ENCODE measurements at places on chromosomes 7 and 10.
A peak's percentile ranks its signal among the peaks of the same experiment; 100 is the strongest.

DNA sequence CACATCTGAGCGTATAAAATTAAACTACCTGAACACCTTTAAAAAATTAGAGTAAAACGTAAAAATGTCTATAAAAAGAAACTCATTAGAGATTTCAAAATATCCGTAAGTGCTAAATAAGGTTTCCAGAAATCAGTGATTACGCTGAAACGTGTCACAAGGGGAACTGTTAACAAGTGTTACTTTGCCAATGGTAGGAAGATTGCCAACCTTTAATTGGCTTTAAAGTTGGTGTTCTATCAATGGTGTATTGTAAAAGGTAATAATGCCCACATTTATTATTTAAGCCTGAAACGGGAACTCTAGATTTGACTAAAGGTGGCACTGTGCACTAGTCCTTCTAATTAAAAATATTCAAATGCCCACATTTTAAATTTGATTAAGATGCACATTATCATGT, 37.8 kb upstream of the HIBADH start:
- no peaks in the 10 kb centered on the region for H3K27me3 ChIP-seq
- H3K36me3 ChIP-seq = no peaks in the 10 kb centered on the region
- H3K4me1 ChIP-seq = peaks cover 13% of the 10 kb centered on the region
- DNase-seq = no peak
- H3K4me3 ChIP-seq = no peak overlapping the region

GRCh38 chr7:38975944-38976392, 1.7 kb upstream of the POU6F2 start:
- no peaks in the 10 kb centered on the region for H3K36me3 ChIP-seq
- H3K4me3 ChIP-seq = no peak overlapping the region
- H3K27ac ChIP-seq = no peak overlapping the region
- no peak for DNase-seq
- H3K27me3 ChIP-seq = peaks cover 75% of the 10 kb centered on the region

- DNase-seq = no peak
- no peaks in the 10 kb centered on the region for H3K36me3 ChIP-seq
- H3K4me1 ChIP-seq = no peaks in the 10 kb centered on the region
- H3K27me3 ChIP-seq = no peaks in the 10 kb centered on the region
Observed at GRCh38 chr7:2156756-2157472, 75.8 kb downstream of the MAD1L1 start.

DNA sequence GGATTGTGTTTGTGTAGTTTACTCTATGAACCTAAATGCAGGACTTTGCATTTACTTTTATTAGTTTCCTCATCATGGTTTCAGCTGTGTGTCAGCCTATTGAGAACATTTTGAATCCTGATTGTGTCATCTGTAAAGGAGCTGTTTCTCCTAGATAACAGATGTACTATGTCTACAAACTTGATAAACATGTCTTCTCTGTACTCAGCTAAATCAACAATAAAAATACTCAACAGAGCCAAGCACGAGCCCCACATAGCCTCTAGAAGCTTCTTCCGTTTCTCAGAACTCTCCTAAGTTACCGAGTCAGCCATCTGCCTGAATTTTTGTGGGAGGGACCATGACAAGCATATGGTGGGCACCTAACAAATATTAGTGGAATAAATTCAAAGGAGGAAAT, 234.7 kb downstream of the SKAP2 start:
- H3K4me3 ChIP-seq = no peak overlapping the region
- no peak overlapping the region for H3K27ac ChIP-seq
- H3K4me1 ChIP-seq = peaks cover 7% of the 10 kb centered on the region
- H3K27me3 ChIP-seq = no peaks in the 10 kb centered on the region

DNA sequence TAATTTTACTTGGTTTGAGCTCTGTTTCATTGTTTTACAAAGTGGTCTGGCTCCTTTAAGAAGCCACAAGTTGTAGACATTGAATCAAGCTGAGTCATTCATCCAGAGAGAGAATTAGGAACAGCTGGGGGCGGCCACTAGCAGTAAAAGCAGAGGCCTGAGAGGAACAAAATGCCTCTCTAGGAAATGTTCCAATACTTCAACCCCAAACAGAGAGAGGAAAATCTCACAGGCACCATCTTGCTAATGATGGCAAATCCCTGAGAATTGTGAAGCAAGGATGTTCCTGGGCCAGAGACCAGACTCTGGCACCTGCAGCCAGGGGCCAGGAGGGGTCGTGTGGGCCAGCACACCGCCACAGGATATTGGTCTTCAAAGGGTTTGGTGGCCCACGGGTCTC, 26.5 kb upstream of the TRIL start:
- H3K36me3 ChIP-seq = no peaks in the 10 kb centered on the region
- H3K27ac ChIP-seq = no peak overlapping the region

- no peaks in the 10 kb centered on the region for H3K27me3 ChIP-seq
- no peak overlapping the region for H3K27ac ChIP-seq
- no peak overlapping the region for H3K4me3 ChIP-seq
- no peaks in the 10 kb centered on the region for H3K36me3 ChIP-seq
Observed at GRCh38 chr10:103540722-103541121, 47.2 kb downstream of the NEURL1 start.

DNA sequence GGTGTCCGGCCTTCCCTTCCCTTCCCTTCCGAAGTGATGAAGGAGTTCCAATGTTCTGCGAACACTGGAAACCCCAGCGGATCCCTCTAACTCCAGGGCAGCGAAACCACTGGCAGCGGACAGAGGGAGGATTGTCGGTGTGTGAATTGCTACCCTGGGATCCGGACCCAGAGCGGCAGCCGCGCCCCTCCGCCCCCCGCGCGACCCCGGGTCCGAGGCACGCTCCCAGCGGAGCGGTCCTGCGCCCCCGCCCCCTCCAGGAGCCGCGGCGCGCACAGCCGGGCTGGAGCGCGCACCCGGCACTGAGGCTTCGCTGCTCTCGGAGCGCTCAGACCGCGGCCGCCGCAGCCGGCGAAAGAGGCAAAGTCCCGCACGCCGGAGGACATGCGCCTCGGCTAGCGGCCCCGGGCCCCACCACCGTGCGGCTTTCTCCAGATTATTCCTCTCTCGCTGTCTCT, at the start of gene PTPRZ1:
PTPRZ1 (plus strand) TSS at position 331 of the 458 bp plus-strand sequence. CDS start 339 bp downstream, outside the sequence.
- DNase-seq = peak; percentile 25
- no peaks in the 10 kb centered on the region for H3K4me1 ChIP-seq
- H3K36me3 ChIP-seq = no peaks in the 10 kb centered on the region
- peaks cover 27% of the 10 kb centered on the region for H3K27me3 ChIP-seq
- H3K4me3 ChIP-seq = peak within 1 kb of the TSS; percentile 59

DNA sequence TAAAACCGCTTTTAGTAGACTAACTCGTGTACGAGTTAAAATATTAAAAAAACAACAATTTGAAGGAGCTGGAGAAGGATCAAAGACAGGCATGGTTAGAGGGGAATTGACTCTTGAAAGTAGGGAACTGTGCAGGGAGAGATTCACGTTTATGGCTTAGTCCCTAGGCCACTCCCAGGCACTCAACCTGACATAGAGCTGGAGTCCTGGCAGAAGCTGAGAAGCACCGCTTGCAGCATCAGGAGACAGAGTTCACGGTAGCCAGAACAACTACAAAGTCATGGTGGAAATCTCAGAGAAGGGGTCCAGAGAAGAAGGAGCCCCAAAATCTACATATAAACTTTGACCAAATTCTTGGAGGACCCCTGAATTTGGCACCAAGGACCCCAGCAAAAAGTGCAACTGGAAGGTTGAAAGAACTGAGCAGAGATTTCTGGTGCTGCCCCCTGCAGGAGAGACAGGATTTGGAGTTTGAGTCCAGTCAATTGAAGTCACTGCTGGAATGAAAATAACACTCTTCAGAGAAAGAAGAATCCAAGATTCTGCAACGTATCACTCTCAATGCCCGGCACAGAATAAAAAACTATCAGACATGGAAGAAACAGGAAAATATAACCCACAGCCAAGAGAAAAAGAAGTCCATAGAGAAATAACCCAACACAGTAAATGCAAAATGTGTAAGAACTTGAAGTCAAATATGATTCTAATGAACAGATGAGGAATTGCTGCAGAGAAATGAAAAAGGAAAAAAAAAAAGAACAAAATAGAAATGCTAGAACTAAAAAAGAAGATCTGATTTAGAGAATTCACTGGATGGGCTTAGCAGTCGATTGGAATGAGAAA, 493.3 kb upstream of the PODXL start:
- H3K27me3 ChIP-seq = no peaks in the 10 kb centered on the region
- no peak overlapping the region for H3K4me3 ChIP-seq
- H3K27ac ChIP-seq = no peak overlapping the region
- DNase-seq = no peak
- no peaks in the 10 kb centered on the region for H3K36me3 ChIP-seq
- no peaks in the 10 kb centered on the region for H3K4me1 ChIP-seq

DNA sequence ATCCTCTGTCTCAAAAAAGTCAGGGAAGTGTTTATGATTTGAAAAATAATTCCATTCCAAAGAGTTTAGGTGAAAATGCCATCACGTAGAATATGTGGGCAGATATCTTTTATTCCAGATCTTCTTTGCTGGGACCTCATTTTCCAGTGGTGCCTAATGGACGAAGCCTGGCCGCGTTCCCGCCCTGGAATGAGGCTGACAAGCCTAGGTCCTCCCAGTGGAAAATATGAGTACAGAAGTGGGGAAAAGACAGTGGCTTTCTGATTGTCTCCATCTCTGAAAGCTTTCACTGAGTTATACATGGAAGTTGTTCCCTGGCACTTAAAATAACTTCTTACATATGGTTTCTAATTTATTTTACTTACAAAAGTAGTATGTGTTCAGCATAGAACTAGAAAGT, 139.4 kb downstream of the TACC2 start:
- H3K27me3 ChIP-seq = no peaks in the 10 kb centered on the region
- H3K36me3 ChIP-seq = no peaks in the 10 kb centered on the region
- no peak overlapping the region for H3K4me3 ChIP-seq

Measured in PC-9 (cell line).